ENCODE measurements at places on chromosomes 4 and X.

- no peak for DNase-seq
Measured at GRCh38 chr4:173362666-173363065, 8.1 kb upstream of the SAP30 start.

- peak; percentile 42 for DNase-seq
Measured at GRCh38 chrX:106481341-106481740, 130.4 kb upstream of the RADX start.

- DNase-seq: peak; percentile 9
Measured at GRCh38 chr4:154946113-154946512, 165.0 kb downstream of the RBM46 start.

GRCh38 chr4:4339504-4340085 is 47.3 kb upstream of the NSG1 start:
- no peak for DNase-seq

DNA sequence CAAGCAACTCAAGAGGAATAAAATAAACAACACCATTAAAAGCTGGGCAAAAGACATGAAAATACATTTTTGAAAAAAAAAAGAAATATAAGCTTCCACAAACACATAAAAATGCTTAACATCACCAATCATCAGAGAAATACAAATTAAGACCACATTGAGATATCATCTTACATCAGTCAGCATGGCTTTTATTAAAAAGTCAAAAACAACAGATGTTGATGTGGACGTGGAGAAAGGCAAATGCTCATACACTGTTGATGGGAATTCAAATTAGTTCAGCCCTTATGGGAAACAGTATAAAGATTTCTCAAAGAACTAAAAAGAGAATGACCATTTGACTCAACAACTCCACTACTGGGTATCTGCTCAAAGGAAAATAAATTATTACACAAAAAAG is 59.6 kb downstream of the STK32B start:
- DNase-seq: no peak

DNA sequence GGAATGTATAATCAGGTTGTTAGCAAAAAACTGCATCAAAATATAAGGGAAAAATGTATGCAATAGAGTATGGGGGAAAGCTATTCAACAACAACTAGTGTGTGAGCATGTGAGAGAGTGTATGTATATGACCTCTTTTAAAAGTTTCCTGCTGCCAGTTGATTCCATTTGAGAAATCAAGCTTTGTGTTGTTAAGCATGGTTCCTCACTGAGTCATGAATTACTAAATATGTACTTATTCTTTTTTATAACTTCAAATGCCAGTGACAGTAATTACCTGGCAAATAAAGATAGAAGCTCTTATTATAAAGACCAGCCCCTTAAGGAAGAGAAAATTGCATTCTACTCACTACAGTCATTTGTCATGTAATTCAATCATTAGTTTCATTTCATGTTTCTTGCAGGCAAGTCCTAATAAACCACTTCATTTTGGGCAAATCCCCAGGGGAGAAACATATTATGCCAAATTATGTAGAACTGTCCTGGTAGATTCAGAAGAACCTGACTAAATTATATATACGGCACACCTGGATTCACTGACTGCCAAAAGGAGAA is 19.2 kb downstream of the RASGEF1B start:
- DNase-seq: no peak

DNA sequence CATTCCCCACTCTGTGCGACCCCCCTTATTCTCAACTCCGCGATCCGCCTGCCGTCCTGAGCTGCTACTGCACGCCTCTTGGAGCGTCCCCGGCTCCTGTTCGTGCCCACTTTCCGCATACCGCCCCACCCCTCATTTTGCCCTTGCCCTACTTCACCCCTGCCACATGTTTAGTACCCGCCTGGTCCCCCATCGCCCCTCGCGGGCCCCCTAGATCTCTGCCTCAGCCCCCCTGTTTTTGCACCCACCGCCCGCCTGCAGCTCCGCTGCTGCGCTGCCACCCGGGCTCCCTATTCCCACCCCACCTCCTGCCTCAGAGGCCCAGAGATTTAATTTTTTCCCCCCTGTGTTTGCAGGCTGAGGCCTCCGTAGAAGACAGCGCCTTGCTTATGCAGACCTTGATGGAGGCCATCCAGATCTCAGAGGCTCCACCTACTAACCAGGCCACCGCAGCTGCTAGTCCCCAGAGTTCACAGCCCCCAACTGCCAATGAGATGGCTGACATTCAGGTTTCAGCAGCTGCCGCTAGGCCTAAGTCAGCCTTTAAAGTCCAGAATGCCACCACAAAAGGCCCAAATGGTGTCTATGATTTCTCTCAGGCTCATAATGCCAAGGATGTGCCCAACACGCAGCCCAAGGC is 1.4 kb downstream of the MAGED1 start:
- DNase-seq: no peak

- no peak for DNase-seq
Measured at GRCh38 chrX:8049827-8050226, 121.2 kb downstream of the VCX2 start.

DNA sequence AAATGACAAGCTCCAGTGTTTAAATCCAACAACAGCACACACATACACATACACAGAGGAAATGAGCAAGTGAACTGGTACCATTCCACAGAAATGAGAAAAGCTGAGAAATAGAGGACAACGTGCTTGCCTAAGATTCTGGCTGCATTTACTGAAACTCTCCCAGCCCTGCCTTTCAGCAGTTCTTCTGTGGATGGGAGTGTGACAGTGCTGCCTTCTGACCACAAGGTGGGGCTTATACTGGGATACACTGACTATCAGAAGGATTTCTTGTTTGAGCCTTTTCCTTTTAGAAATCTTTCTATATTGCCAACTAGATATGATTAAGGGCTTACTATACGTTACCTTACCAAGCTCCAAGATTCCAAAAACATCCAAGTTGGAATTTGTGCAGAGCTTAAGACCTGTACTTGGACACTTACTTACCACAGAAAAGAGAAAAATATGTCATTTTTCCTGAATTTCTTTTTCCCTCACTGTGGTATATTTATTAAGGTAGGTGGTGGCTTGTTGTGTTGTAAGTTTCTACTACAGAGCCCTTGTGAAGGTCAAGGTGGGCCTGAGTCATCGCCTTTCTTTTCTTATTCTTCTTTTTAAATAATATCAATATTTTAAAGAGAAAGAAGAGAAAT is 10.7 kb upstream of the CXCL8 start:
- peak; percentile 94 for DNase-seq

- no peak for DNase-seq
Measured at GRCh38 chr4:26148927-26149326, 171.9 kb upstream of the RBPJ start.

DNA sequence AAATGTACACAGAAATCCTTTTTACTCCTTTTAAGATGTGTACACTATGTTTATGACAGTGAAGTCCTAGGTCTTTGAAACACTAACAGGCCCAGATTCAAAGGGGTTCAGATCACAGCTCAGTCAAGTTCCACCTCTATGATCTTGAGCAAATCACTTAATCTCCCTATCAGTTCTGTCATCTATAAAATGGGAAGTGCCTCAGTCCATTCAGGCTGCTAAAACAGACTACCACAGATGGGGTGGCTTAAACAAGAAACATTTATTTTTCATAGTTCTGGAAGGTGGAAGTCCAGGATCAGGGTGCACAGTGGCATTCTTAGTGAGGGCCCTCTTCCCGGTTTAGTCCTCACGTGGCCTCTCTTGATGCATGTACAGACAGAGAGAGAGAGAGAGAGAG is 117.1 kb downstream of the CORIN start:
- no peak for DNase-seq

DNA sequence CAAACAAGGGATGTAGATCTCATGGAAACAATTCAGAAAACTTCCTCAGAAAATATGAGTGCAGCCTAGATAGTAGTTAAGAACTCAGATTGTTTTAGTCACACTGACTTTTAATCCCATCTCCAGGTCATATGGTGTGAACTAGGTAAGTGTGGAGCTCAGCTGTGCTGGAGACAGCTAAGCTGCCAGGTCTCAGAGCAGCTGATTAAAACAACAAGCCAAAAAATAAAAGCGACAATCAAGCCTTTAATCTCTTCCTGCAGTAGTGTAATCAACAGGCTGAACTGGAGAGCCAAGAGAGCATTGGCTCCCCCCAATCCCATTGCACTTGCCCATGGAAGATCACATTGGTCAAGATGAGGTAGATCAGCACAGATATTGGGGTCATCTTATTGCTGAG is 98.3 kb upstream of the ATOH1 start:
- no peak for DNase-seq

- DNase-seq: no peak
Measured at GRCh38 chr4:82728301-82728700, 70.3 kb downstream of the SCD5 start.

- DNase-seq: peak; percentile 4
Measured at GRCh38 chrX:55127692-55128091, 38.9 kb downstream of the PAGE2 start.

- no peak for DNase-seq
Measured at GRCh38 chr4:23889814-23890341, at the start of gene PPARGC1A. PPARGC1A (minus strand) TSS chr4:23890047; CDS start chr4:23889957, 90 bp downstream.

DNA sequence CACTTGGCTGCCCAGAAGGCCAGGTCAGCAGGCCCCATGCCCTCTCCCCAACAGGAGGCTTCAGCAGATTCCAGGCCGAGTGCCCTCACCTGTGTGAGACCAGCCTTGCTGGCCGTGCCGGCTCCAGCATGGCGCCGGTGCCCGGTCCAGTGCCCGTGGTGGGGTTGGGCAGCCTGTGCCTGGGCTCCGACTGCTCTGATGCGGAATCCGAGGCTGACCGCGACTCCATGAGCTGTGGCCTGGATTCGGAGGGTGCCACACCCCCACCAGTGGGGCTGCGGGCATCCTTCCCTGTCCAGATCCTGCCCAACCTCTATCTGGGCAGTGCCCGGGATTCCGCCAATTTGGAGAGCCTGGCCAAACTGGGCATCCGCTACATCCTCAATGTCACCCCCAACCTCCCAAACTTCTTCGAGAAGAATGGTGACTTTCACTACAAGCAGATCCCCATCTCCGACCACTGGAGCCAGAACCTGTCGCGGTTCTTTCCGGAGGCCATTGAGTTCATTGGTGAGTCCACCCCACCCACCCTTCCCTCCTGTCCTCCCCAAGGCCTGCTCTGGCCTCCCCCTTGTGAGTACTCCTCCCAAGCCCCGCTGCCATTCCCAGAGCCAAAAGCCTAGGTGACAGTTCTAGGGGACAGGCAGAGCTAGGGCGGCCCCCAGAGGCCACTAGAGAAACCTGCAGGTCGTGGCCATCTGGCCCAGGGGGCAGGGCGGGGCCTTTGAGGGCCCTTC is 2.3 kb downstream of the DUSP9 start:
- peak; percentile 54 for DNase-seq

GRCh38 chr4:152322656-152323055 is 213.2 kb downstream of the FBXW7 start:
- DNase-seq: no peak

DNA sequence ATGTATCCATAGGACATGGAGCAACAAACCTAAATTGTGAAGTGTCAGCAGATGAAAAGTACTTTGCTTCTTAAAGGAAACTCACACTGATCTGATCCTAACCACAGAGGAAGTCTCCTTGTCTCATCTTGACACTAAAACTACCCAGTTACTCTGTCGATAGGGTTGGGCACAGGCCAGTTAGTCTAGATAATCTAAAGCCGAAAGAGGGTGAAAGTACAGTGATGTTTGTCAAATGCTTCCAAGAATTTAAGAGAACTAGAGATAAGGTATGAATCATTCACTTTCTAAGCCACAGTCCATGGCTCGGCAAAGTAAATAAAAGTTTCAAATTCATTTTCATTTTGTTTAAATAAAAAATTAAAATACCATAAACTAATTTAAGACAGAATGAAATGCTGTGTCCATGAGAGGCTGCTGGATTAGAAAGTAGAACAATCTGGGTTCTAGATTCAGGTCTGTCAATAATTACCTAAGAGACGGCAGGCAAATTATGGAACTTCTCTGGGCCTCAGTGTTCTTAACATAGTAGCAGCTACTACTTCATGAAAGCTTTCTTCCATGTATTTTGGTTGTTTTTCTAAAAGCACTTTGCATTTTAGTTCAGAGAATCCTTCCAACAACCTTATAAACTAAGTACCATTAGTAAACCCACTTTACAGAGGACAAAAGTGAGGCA is 176.7 kb downstream of the LDB2 start:
- DNase-seq: peak; percentile 69

DNA sequence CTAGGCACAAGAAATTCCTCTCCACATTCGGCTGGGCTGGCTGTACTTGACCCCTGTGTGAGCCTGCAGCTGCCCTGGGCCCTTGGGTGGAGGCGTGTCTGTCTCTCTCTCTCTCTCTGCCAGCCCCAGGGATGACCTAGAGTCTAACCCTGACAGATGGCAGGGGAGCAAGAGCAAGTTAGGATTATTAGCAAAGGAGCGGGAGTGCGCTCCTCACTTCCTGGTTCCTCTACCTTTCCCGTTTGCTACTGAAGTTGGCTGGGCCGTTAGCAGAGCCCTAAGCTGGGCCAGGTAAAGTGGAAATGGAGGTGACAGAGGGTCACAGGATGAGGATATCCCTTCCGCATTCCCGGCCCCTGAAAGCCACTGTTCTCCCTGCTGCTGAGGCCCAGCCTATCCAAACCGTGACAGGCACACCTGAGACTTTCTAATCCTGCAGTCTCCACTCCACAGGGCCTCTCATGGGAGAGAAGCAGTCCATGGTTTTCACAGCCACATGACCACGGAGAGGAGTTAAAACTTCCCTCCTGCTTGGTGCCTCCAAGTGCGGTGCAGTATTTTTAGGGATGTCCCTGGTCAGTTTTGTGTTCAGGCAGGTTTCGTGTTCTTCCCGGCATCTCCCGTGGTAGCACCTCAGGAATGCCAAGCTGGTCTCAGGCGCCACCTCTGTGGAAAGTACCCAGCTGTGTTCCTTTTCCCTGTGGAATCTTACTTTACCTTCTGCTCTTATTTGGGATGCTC is 79.3 kb downstream of the CLDN22 start:
- no peak for DNase-seq

DNA sequence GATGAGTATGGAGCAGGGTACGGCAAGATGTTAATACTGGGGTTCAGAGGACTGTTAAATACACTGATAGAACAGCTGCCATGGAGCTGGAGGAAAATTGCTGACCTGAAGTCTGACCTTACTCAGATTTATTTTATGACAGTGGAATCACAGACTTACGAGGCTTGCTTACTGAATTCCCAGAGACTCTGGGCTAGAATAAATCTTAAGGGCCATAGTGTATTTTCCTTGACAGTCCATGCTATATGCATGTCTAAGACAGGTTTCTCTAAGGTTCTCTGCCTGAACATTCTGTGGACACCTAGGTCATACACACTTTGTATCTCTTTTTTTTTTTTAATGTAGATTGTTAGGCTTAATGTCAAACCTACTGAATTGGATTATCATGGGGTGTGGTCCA is 633.2 kb upstream of the ACTRT1 start:
- DNase-seq: no peak

- DNase-seq: no peak
Measured at GRCh38 chr4:109944591-109944990, 31.9 kb downstream of the EGF start.

DNA sequence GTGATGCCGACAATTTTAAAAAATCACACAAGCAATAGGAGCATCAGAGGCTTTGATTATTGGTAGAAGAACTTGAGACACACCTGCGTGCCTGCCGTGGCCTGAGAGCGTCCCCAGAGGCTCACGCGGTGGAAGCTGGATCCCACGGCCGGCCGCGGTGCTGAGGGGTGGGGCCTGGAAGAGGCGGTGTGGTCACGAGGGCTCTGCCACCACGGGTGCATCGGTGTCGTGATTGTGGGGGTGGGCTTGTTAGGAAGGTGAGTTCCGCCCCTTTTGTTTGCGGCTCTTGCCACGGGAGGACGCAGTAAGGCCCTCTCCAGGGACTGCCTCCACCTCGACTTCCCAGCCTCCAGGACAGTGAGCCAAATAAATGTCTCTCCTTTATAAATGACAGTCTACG is 77.2 kb upstream of the ADRA2C start:
- no peak for DNase-seq

- peak; percentile 85 for DNase-seq
Measured at GRCh38 chr4:54228056-54228527, 1.0 kb upstream of the PDGFRA start.

Measured in Kasumi-1 (cell line).